Activated CD4-positive, CD25-positive, alpha-beta regulatory T cell (primary cell): ENCODE measurements at places on chromosomes 3 and 15.

- DNase-seq = no peak
These were observed 304.8 kb downstream of the CTNNB1 start for GRCh38 chr3:41503998-41504623.

- DNase-seq = no peak
These were observed 12.4 kb downstream of the PIF1 start for GRCh38 chr15:64813075-64813474.

- no peak for DNase-seq
These were observed 659.0 kb downstream of the NTRK3 start for GRCh38 chr15:87597346-87598052.

DNA sequence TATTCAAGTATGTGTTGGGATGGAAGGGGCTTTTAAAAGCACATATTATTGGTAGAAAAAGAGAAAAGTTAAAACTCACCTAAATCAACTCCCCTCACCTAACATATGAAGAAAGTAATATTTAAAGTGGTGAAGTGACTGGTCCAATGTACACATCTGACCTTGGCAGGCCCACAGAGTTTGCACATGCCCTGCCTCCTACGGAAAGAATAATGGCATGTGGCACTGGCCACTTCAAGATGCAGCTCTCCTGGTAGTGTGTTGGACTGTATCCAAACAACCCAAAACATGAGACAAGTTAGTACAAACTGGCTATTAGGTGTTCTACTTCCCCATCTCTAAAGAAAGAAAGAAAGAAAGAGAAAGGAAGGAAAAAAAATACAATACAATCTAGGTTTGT, 117.1 kb downstream of the MECOM start:
- no peak for DNase-seq

- DNase-seq = no peak
These were observed 10.2 kb upstream of the LDHAL6B start for GRCh38 chr15:59196416-59196815.

DNA sequence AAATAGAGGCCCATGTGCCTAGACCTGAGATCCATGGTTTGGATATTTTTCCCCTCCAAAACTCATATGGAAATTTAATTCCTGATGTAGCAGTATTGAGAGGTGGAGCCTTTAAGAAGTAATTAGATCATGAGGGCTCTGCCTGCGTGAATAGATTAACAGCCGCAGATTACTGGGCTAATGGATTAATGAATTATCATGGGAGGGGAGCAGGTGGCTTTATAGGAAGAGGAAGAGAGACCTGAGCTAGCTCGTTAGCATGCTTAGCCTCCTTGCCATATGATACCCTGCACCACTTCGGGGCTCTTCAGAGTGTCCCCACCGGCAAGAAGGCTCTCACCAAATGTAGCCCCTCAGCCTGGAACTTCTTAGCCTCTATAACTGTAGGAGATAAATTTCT, 15.8 kb downstream of the ARHGEF26 start:
- DNase-seq = no peak

GRCh38 chr3:168269001-168269400, 173.3 kb upstream of the GOLIM4 start:
- DNase-seq = no peak

DNA sequence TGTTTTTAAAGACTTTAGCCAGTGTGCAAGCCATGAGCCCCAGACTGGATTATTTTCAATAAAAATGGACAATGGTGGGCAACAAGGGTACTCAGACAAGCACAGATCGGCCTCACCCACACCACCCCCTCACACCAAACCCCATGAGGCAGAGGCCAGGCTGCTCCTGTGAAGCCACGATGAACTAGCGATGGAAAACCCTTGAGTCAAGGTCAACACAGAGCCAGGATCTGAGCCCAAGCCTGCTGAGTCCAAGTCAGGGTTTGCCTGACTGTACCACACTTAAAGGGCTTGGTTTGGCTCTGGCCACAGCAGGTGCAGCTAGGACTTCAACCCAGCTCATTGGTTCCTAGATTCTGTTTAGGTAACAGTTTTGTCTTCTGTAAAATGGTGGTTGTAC, 131.5 kb upstream of the SLC2A2 start:
- no peak for DNase-seq

DNA sequence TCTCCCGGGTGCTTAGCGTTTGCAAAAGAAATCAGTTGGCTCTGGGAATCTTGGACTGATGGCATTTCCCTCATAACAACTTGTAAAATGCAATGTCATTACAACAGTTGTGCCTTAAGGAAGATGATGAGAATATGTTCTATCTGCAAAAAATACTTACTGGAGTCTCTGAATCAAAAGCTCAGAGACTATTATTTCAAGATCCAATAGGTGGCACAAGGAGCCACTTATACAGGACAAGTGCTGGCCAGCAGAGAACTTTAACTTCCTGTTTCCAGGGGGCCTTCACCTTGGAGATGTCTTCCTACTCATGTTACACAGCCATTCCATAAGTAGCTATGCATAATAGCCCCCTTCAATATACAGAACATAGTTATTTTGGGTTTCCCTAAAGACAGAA, 8.9 kb upstream of the RPS27L start:
- DNase-seq = no peak

- DNase-seq = no peak
These were observed 567.1 kb downstream of the EDEM1 start for GRCh38 chr3:5754602-5755001.

DNA sequence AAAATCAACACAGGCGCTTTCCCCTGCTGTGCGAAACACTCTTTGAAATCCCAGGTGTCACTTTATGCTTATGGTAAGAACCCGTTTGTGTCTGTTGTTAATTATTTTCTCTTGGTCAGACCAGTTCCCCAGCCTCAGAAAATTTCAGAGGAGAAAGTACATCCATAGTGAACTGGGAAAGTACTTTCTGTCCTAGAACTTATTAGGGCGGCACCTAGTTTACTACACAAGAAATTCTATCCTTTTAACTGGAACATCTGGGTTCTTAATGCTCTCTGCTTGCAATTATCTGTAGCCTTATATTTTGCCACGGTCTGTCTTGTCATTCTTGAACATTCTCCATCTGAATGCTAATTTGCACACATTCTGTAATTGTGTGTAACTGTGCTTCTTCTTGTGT, 215.0 kb downstream of the PTPRG start:
- no peak for DNase-seq

DNA sequence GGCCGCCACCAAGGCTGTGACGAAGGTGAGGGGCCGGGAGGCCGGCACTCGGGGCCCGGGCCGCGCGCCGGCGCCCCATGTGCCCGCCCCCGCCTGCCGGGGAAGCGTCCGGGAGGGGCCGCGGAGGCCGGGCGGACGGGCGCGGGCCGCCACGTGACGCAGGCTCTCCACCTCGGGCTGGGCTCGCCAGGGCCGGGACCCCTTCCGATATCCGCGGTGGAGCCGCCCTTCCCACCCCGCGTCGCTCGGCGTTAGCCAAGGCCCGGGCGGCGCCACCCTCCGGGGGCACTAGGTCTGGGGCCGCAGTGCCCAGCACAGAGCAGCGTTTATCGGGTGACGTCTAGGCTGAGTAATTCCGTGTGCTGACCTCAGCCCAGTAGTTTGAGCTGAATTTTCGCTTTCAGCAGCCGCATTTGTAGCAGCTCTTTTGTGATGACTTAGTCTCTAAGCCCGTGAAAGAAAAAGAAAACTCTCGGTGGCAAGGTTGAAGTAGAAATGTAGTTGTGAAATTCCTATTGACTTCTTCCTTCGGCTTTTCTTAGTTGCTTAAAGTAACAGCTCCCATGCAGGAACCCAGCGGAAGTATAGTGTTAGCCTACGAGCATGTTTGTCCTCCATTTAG, 885 bp downstream of the CDV3 start:
- DNase-seq = no peak

GRCh38 chr15:33807665-33808064, 160.6 kb upstream of the CHRM5 start:
- DNase-seq = no peak

GRCh38 chr3:27708250-27708649, 13.9 kb downstream of the EOMES start:
- DNase-seq = no peak

DNA sequence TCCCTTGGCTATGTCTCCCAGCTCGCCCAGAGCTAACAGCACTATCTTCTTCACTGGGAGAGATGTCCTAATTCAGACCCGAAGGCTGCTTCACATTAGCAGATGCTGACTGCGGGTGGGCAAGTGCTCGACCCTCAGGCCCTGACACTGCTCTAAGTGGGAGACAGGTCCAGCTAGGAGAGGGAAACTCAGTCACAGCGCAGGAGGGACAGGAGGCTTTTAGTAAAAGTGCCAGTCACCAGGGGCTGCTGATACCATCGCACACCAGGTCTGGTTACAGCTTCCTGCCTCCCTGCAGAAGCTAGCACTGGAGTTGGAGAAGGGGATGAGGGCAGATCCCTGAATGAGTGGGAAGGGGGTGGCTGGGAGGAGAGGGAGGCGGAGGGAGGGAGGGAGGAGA, 365.8 kb upstream of the RGMA start:
- no peak for DNase-seq

- no peak for DNase-seq
These were observed 232.6 kb upstream of the LRTM1 start for GRCh38 chr3:55160241-55160983.
